ENCODE measurements at places on chromosomes 5 and 9. TPM values are rescaled to one million over a fixed set of nuclear protein-coding genes. Genes with fewer than 3 reads are reported as not detected.

ZBED3 gene
- total RNA-seq, result 7.0 TPM

MARCHF11 gene
- 1.5 TPM for total RNA-seq

IL3 gene
- not detected for total RNA-seq

CCDC183 gene
- total RNA-seq, result 20.0 TPM
